Activated T-helper 1 cell treated with anti-CD3 and anti-CD28 coated beads, Interleukin-12 subunit alpha, Interleukin-12 subunit beta, Interleukin-2, Interleukin-4 antibody, amounts not matched to agents 30 ng/mL and 10 ng/mL and 1 ng/mL, durations not matched to agents 14 hours and 24 hours and 36 hours (primary cell): ENCODE measurements at places on chromosomes 2 and 18.

DNA sequence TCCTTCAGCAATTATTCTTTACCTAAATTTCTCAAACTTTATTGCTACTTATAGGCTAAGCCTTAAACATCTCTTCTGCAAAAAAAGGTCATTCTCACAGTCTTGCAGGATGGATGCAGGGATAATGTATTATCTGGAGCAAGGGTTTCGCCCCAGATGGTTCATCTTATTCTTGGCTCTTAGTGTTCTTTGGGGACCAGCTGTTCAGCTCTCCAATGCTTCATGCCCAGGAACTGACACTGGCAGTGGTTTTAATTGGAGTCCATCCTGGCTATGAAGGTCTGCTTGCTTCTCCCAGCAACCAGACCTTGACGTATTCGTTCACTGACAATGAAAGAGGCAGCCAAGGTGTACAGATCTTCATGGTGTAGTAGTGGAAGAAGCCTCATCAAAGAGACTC lies 331.9 kb downstream of the SLC8A1 start:
- H3K4me3 ChIP-seq: no peak overlapping the region
- no peak for DNase-seq
- H3K4me1 ChIP-seq: no peaks in the 10 kb centered on the region
- H3K27me3 ChIP-seq: no peaks in the 10 kb centered on the region
- no peak overlapping the region for H3K27ac ChIP-seq

GRCh38 chr2:25174192-25174861 lies 5.9 kb upstream of the POMC start:
- H3K36me3 ChIP-seq: peaks cover 1% of the 10 kb centered on the region
- peaks cover 50% of the 10 kb centered on the region for H3K27me3 ChIP-seq
- H3K27ac ChIP-seq: no peak overlapping the region
- DNase-seq: no peak
- H3K4me1 ChIP-seq: no peaks in the 10 kb centered on the region

- H3K27me3 ChIP-seq: peaks cover 2% of the 10 kb centered on the region
- H3K27ac ChIP-seq: peak overlapping the region; percentile 45
- H3K4me1 ChIP-seq: peaks cover 36% of the 10 kb centered on the region
- H3K4me3 ChIP-seq: peak overlapping the region; percentile 44
Measured at GRCh38 chr2:191018643-191019119, 4.7 kb upstream of the STAT1 start.

- H3K27ac ChIP-seq: no peak overlapping the region
- DNase-seq: no peak
- no peaks in the 10 kb centered on the region for H3K27me3 ChIP-seq
- H3K4me3 ChIP-seq: peak overlapping the region; percentile 99
- H3K4me1 ChIP-seq: peaks cover 32% of the 10 kb centered on the region
- peaks cover 14% of the 10 kb centered on the region for H3K36me3 ChIP-seq
Measured at GRCh38 chr2:27320958-27321543, 1.8 kb downstream of the MPV17 start.

- H3K4me3 ChIP-seq: no peak overlapping the region
- DNase-seq: no peak
- peaks cover 6% of the 10 kb centered on the region for H3K27me3 ChIP-seq
- no peak overlapping the region for H3K27ac ChIP-seq
- no peaks in the 10 kb centered on the region for H3K4me1 ChIP-seq
Measured at GRCh38 chr18:75090336-75090735, 118.6 kb downstream of the PTGR3 start.

DNA sequence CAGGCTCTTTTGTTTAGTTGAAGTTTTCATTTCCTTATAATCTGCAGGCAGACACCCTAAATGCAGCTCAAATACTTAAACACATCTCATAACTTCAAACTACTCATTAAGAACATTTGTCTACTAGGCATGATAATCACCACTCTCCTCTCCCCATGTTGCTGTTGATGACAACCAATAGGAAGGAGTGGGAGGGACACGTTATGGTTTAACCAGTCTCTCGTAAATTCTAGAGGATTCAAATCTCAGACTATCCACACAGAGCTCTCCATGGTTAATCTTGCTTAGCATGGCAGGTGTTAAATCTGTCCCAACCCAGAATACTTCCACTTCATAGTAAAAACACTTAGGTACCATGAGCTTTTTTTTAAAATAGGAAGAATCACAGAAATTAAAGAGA lies 127.4 kb upstream of the AQP4 start:
- no peaks in the 10 kb centered on the region for H3K4me1 ChIP-seq
- DNase-seq: no peak
- no peak overlapping the region for H3K4me3 ChIP-seq

DNA sequence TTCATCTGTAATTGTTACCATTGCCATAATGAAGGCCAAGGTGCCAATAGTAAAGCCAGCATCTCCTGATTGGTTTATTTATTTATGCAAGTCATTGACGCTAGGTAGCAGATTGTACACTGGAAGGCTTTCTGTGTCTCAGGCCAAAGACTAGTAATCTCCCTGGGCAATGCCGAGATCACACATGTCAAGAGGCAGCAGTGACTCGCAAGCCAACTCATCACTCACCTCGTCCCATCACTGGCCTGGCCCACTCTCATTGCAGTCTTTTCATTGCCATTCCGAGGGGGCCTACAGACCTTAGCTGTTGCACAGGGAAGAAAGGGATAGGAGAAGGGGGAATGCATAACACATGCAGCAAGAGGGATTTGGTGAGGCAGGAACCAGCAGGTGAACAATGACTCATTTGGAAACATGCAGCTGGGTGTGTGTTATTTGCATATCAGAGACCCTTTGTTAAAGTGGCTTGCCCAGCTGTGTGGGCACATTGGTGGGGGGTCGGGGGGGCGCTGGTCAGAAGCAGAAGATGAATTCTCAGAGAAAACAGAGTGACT lies 448.7 kb upstream of the HNRNPA3 start:
- no peak overlapping the region for H3K27ac ChIP-seq
- no peaks in the 10 kb centered on the region for H3K4me1 ChIP-seq
- no peak overlapping the region for H3K4me3 ChIP-seq
- H3K27me3 ChIP-seq: peaks cover 13% of the 10 kb centered on the region

- no peaks in the 10 kb centered on the region for H3K36me3 ChIP-seq
- no peak overlapping the region for H3K4me3 ChIP-seq
Measured at GRCh38 chr2:41963661-41964525, 83.9 kb upstream of the PKDCC start.

DNA sequence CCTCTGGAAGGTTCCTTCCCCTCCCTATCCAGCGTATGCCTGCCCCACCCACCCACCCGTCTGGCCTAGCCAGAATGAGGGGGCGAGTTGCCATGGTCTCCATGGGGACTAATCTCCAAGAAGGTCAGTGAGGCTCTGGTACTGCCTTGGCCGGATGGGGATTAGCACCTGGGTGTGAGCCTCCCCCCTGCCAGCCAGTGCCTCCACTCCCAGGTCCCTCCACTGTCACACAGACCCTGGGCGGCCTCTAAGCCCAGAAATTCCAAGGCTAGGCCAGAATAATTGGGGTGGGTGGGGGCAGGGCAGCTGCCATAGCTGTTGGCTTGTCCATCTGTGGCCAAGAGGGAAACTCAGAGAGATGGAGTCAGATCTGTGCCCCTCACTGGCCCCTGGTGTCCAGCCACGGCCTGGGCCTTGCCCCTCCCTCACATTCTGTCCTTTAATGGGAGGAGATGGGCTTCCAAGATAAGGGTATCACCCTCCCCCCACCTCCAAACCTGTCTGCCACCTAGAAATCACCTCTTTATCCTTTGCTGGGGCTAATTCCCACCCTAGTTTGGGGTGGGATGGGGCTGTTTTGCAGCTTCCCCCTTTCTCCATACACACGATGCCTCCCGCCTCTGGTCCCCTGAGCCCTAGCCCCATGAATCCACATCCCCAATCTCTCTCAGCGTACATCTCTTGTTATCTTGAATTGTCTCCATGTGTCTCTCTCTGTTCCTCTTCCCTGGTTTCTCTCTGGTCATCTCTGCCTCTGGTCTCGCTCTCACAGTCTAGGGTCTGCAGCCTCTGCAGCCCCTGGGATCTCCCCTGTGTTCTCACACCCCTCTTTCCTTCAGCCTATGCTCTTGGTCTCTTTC lies 6.0 kb upstream of the CRYBA2 start:
- no peak for DNase-seq
- H3K36me3 ChIP-seq: no peaks in the 10 kb centered on the region
- no peak overlapping the region for H3K4me3 ChIP-seq
- peaks cover 68% of the 10 kb centered on the region for H3K27me3 ChIP-seq
- no peaks in the 10 kb centered on the region for H3K4me1 ChIP-seq

DNA sequence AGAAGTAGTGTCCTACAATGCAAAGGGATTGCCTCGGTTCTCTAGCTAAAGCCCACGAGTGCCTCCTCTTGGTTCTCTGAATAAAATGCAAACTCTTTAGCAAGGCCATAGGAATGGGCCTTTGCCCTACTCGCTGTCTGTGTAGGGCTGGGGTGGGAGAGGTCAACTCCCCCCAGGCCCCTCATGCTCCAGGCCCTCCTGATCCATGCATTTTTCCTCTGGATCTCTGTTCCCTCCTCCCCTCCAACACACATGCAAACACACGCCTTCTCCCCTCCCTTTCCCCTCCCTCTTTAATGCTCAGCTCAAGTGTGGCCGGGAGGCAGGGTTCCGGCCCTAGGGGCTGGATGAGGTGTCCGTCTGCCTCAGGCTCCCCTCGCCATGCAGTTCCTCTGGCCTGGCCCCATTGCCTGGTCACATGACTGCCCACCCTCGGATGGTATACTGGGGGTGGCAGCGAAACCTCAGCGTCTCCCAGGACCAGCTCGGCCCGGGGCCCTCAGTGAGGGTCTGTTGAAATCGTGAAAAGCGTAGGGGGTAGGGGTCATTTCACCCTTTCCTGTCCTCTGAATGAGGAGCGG lies 14.9 kb upstream of the KLF11 start:
- no peak for DNase-seq
- peaks cover 21% of the 10 kb centered on the region for H3K4me1 ChIP-seq
- no peak overlapping the region for H3K27ac ChIP-seq
- no peak overlapping the region for H3K4me3 ChIP-seq
- no peaks in the 10 kb centered on the region for H3K36me3 ChIP-seq

DNA sequence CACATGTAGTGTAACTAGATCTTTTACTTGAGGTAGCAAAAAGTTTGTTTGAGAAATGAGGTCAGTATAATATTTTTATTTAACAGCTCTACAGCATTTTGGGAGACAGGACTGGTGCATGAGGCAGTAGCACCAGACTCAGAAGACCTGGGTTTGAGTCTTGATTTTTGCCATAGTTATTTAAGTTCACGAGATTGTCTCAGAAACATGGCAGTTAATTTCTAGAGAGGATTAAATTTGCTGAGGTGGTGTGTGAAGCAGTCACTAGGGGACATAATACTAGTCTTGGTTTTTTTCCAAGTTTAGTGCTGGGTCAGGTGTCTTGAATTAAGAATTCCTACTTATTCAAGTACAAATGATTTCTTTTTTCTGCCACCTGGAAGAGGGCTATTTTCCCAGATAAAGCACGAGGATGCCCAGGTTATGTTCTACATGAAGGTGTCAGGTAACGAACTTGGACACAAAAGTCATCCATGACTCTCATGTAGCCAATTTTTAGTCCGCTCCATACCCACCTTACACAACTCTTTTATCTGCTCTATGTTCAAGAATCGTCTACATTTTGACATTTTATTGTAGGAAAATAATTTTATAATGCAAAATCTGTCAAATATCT lies 1.4 kb downstream of the MARCHF7 start:
- H3K4me3 ChIP-seq: peak overlapping the region; percentile 98
- H3K27me3 ChIP-seq: no peaks in the 10 kb centered on the region
- peak overlapping the region; percentile 98 for H3K27ac ChIP-seq
- H3K36me3 ChIP-seq: peaks cover 41% of the 10 kb centered on the region
- H3K4me1 ChIP-seq: peaks cover 50% of the 10 kb centered on the region

GRCh38 chr2:157932480-157933159 lies 56.5 kb upstream of the ACVR1 start:
- no peaks in the 10 kb centered on the region for H3K36me3 ChIP-seq
- no peaks in the 10 kb centered on the region for H3K4me1 ChIP-seq
- H3K27ac ChIP-seq: no peak overlapping the region
- H3K27me3 ChIP-seq: no peaks in the 10 kb centered on the region
- H3K4me3 ChIP-seq: no peak overlapping the region
- DNase-seq: no peak

DNA sequence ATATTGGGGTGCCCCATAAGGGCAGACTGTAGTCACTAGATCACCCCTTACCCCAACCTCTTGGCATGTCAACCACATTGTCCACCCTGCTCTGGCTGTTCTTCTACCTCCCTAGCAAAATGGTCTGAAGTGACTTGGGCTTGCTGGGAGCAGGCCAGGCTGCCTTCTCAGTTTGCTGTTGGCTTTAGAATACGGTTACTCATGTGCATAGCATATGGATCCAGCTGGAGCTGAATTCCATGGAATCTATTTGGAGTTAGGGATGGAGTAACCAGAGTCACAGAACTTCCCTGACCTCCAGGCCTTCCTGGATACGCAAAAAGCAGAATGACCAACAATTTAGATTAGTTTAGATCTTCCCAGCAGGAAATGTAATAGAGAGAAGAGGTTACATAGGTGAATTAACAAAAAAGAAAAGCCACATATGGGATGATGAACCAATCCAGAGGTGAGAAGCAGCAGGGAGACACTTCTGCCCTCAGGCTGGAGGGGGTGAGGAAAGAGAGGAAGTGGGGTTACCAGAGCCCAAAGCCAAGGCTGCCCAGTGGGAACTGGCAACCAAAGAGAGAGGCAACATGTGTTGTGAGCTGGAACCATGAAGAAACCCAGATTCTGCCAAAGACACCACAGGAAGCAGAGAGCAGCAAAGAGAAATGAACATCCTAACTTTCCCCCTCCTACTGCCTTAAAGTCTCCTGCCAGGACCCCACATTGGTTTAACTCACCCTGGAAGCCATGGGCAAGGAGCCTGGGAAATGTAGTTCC lies 26.1 kb downstream of the PKDCC start:
- H3K27me3 ChIP-seq: peaks cover 14% of the 10 kb centered on the region
- DNase-seq: no peak
- no peaks in the 10 kb centered on the region for H3K4me1 ChIP-seq
- no peak overlapping the region for H3K4me3 ChIP-seq
- no peak overlapping the region for H3K27ac ChIP-seq

- no peak overlapping the region for H3K27ac ChIP-seq
- peaks cover 15% of the 10 kb centered on the region for H3K4me1 ChIP-seq
- H3K27me3 ChIP-seq: no peaks in the 10 kb centered on the region
- no peaks in the 10 kb centered on the region for H3K36me3 ChIP-seq
- H3K4me3 ChIP-seq: no peak overlapping the region
Measured at GRCh38 chr18:48892146-48892855, 58.5 kb downstream of the SMAD7 start.

GRCh38 chr18:37544217-37544616 lies 21.4 kb downstream of the CELF4 start:
- no peak overlapping the region for H3K4me3 ChIP-seq
- H3K27me3 ChIP-seq: peaks cover 4% of the 10 kb centered on the region
- H3K27ac ChIP-seq: no peak overlapping the region
- no peak for DNase-seq

- H3K4me3 ChIP-seq: no peak overlapping the region
- no peak for DNase-seq
- H3K27ac ChIP-seq: no peak overlapping the region
- peaks cover 5% of the 10 kb centered on the region for H3K4me1 ChIP-seq
Measured at GRCh38 chr2:39027421-39027820, 93.4 kb downstream of the SOS1 start.
